CD4-positive, alpha-beta T cell treated with Interferon alpha-2 for 1 hour (primary cell): ENCODE measurements at places on chromosomes 1 and 21.

GRCh38 chr21:26918323-26919079, 48.4 kb downstream of the ADAMTS5 start:
- no peak for DNase-seq

GRCh38 chr1:161932668-161933067, 91.0 kb downstream of the OLFML2B start:
- DNase-seq = no peak

DNA sequence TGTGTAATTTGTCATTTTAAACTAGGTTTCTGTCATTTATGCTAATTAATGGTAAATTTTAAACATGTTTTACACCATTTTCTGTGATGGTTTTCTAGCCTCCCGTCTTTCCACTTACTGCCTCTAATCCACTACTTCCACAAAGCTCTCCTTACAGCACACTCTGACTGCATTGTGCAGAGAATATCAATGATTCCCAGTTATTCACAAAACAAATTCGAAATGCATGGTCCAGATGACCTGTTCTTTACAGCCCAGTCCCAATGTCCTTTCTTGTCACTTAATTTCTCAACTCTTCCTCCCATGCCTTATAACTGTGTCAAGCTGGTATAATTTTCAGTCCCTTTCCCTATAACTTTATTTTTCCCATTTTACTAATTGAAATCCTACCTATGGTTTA, 770.5 kb downstream of the USP25 start:
- no peak for DNase-seq

GRCh38 chr21:35989138-35989735, 71.1 kb downstream of the SETD4 start:
- DNase-seq = no peak

- no peak for DNase-seq
Measured at GRCh38 chr1:4046836-4047461, 146.9 kb upstream of the C1orf174 start.

DNA sequence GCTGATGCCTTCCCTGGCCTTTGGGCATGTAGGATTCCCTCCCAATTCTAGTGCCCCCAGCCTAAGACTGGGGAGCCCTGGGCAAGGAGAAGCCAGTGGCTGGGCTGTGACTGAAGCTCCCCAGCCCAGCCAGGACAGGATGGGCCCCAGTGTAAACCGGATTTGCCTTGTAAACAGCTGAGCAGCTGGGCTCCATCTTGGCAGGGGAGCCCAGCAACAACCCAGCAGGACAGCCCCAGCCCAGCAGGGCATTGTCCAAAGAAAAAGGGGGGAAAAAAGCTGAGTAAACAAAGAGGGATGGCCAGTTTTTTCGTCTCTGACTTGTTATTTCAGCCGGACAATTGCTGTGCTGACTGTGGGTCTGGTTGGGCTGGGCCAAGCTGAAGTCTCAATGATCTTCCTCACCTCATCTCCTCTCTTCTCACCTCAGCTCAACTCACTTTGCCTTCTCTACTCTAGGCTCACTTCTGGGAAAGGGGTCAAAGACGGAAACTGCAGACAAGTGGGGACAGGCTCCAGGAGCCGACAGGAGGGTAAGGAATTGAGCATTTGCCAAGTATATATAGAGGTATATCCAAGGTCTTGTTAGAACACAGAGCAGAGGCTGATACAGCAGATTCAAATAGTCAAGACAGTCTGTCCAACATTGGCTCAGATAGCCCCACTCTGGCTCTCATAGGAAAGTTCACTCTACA, 97.7 kb downstream of the TMEM53 start:
- DNase-seq = no peak
